Bronchial epithelial cell (primary cell): ENCODE measurements at places on chromosomes 5 and 9.
A peak's percentile ranks its signal among the peaks of the same experiment; 100 is the strongest.

GRCh38 chr9:135914921-135915320 lies 7.6 kb upstream of the CAMSAP1 start:
- no peak for DNase-seq

GRCh38 chr5:133675376-133676154 lies 63.2 kb upstream of the FSTL4 start:
- no peak for DNase-seq

DNA sequence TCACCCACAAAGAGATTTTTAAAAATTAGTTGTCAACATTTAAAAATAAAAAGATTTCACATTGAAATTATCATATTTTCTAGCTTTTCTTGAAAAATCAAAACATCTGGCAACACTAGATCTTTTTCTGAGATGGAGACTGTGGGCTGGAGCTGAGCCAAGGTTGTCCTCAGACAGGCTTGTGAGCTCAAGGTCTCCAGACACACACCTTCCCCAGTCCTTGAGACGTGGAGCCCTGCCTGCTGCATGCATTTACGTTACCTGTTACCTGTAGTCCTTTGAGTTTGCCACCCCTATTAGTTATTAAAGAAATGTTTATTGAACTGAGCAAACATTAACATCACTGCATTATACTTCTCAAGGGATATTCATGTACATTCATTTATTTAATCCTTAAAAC lies 87.5 kb upstream of the TLE1 start:
- DNase-seq: no peak

GRCh38 chr5:177462021-177462670 lies 11.3 kb downstream of the DBN1 start:
- no peak for DNase-seq

- DNase-seq: peak; percentile 16
These were observed 73.5 kb upstream of the MEGF10 start for GRCh38 chr5:127216898-127217675.

DNA sequence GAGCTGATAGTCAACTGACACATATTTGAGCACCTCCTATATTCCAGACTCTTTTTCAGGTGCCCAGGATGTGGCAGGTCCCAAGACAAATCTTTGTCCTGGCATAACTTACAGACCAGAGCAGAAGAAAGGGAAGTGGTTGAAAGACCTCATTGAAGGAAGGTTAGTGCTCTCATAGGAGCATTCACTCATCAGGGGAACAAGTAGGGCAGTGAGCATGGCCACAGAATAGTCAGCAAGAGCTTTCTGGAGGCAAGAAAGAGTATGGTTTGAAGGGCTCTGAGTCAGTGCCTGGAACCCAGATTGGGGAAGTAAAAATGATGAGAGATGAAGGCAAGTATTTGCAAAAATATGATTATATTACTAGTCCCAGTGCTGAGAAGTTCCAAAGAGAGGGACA lies 25.0 kb upstream of the ERMP1 start:
- DNase-seq: no peak

- DNase-seq: no peak
These were observed 2191.0 kb upstream of the ACO1 start for GRCh38 chr9:30193421-30193820.

GRCh38 chr5:67453111-67453905 lies 256.7 kb upstream of the CD180 start:
- DNase-seq: no peak

- DNase-seq: no peak
These were observed 25.6 kb downstream of the ZNF474 start for GRCh38 chr5:122154910-122155309.

DNA sequence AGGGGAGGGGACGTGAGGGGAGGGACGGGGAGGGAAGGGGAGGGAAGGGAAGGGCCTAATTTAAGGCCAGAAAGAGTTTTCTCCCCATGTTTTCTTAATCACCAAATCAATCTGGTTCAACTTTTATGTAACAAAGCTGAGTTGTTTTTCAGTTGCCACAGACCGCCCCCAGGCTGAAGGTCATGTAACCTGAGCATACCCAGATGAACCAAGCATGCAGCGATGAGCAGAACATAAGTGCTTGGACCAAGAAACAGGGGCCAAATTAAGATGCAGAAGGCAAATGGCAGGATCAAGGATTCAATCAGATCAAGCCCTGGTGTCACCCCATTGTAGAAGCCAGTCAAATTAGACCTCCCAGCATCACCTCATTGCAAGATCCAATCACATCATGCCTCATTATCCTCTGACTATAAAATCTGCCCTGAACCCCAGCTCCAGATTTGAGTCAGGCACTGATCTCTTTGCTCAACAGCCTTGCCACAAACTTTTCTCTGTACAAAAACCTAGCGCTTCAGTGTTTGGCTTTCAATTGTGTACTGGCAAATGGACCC lies 113.5 kb upstream of the TNPO1 start:
- no peak for DNase-seq
